ENCODE measurements at places on chromosomes 11 and 22.

DNA sequence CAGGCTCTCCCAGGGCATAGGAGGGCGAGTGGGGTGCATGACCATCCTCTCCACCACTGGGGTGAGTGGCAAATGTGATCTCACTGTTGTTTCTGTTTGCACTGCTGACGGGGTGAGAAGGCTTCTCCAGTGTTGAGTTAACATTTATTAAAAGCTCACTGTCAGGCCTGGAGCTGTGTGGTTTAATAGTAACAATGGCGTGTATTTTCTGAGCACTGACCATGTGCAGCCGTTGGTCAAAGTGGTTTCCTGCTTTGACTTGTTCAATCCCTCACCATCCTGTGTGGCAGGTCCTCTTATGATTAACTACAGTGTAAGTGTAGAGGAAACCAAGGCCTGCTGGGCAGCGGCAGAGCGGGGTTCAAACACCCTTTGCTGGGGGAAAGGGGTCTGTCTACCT is 4.4 kb downstream of the A4GALT start:
- DNase-seq, result no peak

- no peak for DNase-seq
Observed at GRCh38 chr22:43744700-43745410, 67.2 kb downstream of the EFCAB6 start.

DNA sequence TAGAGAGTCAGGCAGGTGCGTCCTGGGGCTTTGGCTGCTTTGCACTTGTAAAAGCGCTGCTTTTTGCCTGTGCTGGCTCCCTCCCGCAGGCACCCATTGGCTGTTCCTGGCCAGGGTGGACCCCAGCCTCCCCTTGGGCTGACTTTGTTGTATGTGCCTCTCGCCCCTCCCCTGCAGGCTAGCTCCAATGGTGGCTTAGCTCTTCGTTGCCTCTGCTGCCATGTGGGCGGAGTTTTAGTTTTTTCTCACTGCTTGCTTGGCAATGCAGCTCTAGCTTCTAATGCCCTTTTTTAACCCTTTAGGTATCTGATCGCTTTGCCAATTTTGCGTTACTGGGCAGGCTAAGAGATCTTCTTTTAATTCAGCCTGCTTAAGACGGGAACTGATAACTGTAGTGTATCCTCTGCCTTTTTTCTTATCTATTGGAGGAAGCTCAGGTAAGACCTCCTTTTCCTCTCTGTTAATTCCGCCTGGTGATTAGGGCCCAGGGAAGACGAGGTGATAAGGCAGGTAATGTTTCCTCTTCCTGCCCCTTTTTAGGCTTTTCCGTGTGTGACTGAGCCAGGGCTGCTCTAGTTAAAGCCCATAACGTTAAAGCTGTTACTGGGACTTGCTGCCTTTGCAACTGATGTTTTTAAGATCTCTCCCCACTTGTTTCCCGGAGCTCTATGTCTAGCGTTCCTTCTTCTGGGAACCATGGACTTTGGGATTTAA is 11.7 kb upstream of the GLYATL1 start:
- DNase-seq, result no peak

- no peak for DNase-seq
Observed at GRCh38 chr11:13268791-13269190, 8.8 kb upstream of the BMAL1 start.

DNA sequence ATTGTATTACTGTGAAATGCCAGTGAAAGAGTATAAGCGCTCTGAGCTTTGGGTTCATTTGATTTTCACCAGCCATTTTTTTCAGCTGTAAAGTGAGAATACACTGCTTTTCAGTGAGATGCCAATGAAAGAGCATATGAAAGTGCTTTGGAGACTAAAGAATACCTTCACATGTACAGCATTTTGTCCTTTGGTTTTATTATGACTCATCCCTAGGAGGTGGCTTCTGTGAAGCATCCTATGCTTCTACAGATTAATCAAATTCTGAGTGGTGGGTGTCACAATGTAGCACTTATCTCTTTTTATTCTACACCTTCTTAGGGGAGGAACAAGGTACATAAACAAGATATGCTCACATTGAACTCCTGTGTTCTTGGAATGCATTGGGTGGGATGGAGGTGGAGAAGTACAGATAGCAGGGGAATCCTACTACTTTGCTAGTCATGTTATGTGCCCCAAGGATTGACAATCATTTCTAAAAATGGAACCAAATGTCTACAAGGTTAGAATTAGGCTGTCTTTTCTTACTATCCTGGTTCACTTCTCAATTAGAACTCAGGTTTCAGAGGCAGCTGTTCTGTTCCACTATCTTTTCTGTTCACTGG is 18.7 kb downstream of the TRIM44 start:
- DNase-seq, result no peak

- DNase-seq, result no peak
Observed at GRCh38 chr11:33828604-33829429, 54.5 kb upstream of the FBXO3 start.

DNA sequence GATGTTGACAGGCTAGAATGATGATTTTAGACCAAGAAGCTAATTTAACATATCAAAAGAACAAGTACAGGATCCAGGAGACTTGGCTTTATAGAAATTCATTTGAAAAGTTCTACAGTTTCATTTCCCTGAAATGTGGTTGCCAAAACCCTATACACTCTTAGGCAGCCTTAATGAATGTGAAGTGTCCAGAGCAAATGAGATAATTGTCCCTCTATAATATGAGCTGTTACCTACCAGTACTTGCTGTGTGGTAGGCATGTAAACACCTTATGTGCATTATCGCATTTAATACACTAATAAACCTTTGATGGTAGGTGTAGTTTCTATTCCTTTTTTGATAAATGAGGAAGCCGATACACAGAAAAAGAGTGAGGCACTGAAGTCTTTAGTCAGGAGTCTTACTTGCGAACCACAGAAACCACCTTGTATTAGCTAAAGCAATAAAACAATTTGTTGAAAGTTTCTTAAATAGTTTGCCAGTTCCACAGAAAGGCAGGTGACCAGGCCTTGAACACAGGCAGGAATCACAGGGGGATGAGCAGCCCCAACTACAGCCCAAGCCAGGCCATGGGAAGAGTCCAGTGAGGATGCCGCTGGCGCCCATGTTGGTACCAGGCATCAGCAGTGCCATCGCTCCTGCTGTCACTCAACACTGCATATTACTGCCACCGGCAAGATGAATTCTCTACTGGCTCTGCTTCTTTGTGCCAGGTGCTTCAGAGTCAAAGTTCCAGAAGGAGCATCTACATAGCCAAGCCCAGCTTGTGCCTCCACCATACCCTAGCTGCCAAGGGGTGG is 81.7 kb downstream of the SWAP70 start:
- no peak for DNase-seq

DNA sequence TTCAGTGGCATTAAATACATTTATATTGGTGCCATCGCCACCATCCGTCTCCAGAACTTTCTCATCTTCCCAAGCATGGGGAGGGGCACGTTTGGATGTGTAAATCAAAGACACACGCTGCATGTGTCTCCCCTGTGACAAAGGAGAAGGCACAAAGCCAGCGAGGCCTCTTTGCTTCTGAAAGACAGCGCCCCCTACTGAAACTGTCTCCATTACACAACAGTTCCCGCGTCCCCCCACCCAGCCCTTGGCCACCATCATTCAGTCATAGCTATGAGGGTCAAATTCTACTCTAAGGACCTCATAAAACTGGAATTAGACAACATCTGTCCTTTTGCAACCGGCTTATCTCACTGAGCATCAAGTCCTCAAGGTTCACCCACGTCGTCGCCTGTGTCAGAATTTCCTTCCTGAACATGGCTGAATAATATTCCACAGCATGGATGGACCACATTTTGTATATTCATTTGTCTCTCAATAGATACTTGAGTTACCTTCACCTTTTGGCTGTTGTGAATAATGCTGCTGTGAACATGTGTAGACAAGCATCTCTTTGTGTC is 64.8 kb downstream of the IGF2 start:
- DNase-seq, result no peak

GRCh38 chr11:66359662-66360087 is 11.9 kb downstream of the SLC29A2 start:
- no peak for DNase-seq

- no peak for DNase-seq
Observed at GRCh38 chr11:13984616-13985450, 22.3 kb downstream of the SPON1 start.

- no peak for DNase-seq
Observed at GRCh38 chr11:118240999-118241763, 11.0 kb downstream of the MPZL3 start.

DNA sequence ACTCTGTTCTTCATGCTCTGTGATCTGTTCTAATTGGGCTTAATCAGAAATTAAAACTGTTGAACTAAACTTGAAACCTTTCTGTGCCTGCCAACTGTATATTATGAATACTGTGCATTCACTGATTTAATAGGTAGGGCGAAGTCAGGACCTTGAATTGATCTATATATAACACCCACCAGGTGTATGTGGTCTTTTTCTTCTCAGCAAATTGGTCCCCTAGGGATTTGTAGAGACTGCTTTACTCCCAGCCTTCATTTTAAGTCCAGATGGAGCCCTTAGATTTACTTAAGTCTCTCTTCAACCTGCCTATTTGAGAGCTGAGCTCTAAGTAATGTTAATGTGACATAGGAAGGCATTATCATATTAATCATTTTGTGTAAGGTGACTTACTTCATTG is 257.5 kb downstream of the TMEM135 start:
- DNase-seq, result no peak

- DNase-seq, result no peak
Observed at GRCh38 chr22:22057617-22058378, 75.2 kb upstream of the TOP3B start.

DNA sequence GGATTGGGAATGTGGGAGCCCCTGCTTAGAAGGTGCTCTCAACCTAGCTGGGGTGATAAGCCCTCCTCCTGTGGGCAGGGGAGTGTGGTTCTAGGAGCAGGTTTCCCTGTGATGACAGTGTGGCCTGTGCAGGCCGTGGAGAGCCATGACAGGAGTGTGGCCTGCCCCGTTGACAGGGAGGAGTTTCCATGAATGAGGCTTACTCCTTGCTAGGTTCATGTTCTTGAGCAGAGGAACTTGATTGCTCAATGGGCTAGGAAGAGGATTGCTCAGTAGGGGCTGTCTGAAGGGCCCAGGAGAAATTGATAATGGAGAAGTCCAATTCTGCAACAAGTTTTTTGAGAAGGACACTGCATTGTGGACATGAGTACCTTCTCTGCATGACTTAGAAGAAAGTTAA is 92.0 kb downstream of the PPP6R3 start:
- no peak for DNase-seq

GRCh38 chr22:26983311-26983710 is 325.9 kb downstream of the MIAT start:
- DNase-seq, result no peak

DNA sequence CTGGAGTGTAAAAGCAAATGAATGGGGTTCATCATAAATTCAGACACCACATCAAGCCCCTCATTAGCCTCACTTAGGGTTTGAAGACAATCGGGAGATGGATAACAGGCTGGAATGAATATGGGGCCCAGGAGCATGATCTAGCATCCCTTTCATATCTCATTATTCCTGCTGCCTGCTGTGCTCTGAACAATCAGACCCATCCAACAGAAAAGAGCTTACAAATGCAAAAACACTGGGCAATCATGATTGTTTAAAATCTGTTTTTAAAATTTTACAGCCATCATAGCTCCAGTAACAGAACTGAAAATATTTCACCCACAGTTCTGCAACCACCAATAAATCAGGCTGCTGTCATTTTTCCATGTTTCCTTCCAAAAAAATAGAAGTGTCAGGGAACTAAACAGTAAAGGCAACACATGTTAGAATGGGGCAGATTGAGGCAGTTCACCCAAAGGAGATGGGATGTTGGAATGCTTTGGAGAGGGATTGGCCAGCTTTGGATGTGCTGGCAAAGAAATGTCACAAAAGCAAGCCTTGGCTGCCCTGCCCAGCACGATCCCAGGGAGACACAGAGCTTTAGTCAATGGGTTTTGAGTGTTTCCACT is 47.8 kb upstream of the BMAL1 start:
- no peak for DNase-seq

DNA sequence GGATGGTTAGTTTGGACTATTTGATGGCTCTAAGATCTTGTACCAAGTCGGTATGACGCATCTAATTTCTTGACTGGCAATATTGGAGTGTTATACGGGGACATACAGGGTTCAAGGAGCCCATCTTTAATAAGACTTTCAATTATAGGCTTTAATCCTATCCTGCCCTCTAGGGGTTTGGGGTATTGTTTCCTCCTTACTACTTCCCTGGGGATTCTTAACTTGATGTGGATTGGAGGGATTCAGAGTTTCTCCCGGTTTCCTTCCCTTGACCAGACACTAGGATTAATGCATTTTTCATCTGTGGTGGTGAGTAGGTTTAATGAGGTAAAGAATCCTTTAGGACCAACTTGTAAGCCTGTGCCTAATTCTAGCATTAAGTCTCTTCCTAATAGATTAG is 18.8 kb downstream of the CYP2D6 start:
- DNase-seq, result no peak

GRCh38 chr22:44187652-44188230 is 7.0 kb downstream of the PARVG start:
- no peak for DNase-seq

DNA sequence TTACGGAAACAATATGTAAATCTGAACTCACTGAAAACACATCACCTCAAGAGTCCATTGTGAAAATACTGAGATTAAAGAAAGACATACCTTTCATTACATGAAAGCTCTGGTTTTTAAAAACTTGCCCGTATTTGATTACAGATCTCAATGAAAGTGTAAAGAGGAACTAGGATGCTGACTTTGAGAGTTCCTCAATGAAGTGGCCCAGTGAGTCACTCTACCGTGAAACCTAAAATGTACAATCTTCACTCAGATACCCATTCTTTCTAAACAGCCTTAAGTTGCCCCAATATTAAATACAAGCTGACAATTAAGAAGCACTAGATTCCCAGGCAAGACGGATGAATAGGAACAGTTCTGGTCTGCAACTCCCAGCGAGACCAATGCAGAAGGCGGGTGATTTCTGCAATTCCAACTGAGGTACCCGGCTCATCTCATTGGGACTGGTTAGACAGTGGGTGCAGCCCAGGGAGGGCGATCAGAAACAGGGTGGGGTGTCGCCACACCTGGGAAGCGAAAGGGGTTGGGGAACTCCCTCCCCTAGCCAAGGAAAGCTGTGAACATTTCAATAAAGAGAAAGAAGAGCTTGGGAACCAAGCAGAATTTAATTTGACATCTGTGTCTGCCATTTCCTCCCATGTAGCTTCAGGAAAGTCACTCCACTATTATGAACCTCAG is 33.8 kb upstream of the OR9G4 start:
- no peak for DNase-seq
